ENCODE measurements at places on chromosomes 16 and 17.

DNA sequence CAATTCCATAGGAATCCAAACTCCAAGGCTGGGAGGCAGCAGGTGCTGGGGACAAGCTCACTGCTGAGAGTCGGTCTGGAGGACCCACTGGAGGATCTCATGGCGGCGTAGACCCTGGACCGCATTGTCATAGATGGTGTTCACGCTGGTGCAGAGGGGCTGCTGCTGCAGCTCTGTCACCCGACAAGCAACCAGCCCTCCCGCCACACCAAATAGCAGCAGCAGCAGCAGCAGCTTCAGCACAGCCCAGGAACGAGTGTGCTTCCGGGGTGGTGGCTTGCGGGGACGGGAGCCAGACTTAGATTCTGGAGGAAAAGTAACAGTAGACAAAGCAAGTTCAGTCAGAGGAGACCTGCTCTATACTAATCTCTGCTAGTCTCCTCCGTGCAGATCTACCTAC lies 9.9 kb downstream of the EME1 start:
- no peak overlapping the region for H3K27ac ChIP-seq
- DNase-seq: no peak
- H3K4me3 ChIP-seq: no peak overlapping the region
- H3K36me3 ChIP-seq: peaks cover 45% of the 10 kb centered on the region
- no peaks in the 10 kb centered on the region for H3K27me3 ChIP-seq

- H3K27ac ChIP-seq: peak overlapping the region; percentile 65
- no peaks in the 10 kb centered on the region for H3K36me3 ChIP-seq
- no peak overlapping the region for H3K4me3 ChIP-seq
- no peak for DNase-seq
Observed at GRCh38 chr16:85550953-85551924, 61.9 kb upstream of the GSE1 start.

- DNase-seq: peak; percentile 46
- H3K27me3 ChIP-seq: no peaks in the 10 kb centered on the region
- peak overlapping the region; percentile 64 for H3K4me3 ChIP-seq
- H3K27ac ChIP-seq: peak overlapping the region; percentile 89
Observed at GRCh38 chr17:29929006-29929532, 959 bp downstream of the SSH2 start.

- DNase-seq: no peak
- no peak overlapping the region for H3K27ac ChIP-seq
- H3K36me3 ChIP-seq: no peaks in the 10 kb centered on the region
- H3K4me3 ChIP-seq: no peak overlapping the region
- H3K27me3 ChIP-seq: no peaks in the 10 kb centered on the region
Observed at GRCh38 chr16:73191660-73192046, 143.7 kb upstream of the ZFHX3 start.

DNA sequence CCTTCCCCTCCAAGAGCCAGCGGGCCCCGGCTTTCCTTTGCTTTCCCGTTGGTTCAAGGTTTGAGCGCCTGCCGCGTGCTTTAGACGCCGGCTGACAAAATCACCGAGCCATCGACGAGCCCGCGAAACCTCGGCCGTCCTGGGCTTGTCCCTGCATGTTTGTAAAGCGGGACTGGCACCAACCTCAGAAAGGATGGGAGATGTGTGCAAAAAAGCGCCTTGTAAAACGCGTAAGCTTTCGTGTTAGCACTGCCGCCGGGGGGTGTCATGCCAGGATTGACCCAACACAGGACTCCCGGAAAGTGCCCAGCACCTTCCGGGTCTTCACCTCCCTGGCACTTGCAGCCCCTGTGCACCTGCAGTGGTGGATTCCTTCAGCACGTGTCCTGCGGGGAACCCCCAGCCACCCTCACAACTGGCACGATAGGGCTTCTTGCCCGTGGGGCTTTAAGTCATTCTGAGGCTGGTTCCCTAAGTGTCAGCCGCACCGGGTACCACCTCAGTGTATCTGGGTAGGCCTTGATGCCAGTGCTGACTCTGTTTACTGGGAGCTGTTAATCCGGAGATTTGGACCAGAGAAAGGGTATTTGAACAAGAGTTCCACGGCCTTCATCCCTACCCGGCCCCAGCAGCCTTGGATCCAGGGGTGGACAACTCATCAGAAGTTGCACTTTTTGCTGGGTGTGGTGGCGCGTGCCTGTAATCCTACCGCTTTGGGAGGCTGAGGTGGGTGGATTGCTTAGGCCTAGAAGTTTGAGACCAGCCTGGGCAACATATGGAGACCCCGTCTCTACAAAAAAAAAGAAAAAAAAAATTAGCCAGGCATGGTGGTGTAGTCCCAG lies 817 bp downstream of the NDUFAF8 start:
- peak overlapping the region; percentile 84 for H3K27ac ChIP-seq
- peak overlapping the region; percentile 55 for H3K4me3 ChIP-seq
- no peaks in the 10 kb centered on the region for H3K27me3 ChIP-seq

DNA sequence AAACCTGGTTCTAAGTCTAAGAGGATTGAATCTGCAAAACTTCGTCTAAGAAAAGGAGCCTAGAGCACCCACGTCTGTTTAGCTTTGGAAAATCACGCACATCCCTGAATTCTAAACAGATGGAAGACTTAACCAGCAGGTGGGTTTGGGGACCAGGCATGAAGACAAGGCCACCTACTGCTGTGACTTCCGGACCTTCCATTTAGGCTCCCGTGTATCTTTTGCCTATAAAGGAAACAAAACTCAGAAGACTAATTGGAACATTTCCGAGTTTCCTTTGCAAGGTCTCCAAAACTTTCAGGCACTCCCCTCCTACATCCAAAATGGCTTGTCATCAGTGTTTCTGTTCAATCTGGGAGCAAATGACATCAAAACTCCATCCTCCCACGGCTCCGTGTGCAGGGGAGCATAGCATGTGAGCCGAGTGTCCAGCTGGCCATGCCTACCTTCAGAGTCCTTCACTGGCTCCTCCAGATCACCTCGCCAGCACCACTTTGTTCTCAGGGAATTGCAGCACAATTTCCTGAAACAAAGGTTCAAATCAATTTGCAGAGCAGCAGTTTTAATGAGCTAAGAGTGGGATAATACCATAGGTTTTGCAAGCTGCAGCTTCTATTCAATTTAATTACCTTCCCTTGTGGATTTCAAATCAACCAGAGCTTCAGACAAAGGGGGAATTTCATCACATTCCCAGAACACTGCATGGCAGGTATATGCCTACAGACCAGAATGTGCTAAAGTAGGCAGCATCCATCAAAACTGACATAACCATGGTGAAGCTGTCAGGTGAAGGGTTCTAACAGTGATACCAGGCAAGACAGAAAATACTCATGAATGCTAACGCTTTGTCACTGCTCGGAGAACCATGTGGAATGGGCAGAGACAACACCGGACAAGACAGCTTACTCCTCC lies 23.5 kb downstream of the CACNG1 start:
- peaks cover 4% of the 10 kb centered on the region for H3K4me1 ChIP-seq
- no peak overlapping the region for H3K27ac ChIP-seq
- H3K27me3 ChIP-seq: no peaks in the 10 kb centered on the region
- no peaks in the 10 kb centered on the region for H3K36me3 ChIP-seq

GRCh38 chr17:82893779-82894178 lies 54.0 kb upstream of the ZNF750 start:
- no peak overlapping the region for H3K4me3 ChIP-seq
- no peaks in the 10 kb centered on the region for H3K27me3 ChIP-seq
- no peaks in the 10 kb centered on the region for H3K4me1 ChIP-seq
- no peak overlapping the region for H3K27ac ChIP-seq
- no peaks in the 10 kb centered on the region for H3K36me3 ChIP-seq
- DNase-seq: no peak

DNA sequence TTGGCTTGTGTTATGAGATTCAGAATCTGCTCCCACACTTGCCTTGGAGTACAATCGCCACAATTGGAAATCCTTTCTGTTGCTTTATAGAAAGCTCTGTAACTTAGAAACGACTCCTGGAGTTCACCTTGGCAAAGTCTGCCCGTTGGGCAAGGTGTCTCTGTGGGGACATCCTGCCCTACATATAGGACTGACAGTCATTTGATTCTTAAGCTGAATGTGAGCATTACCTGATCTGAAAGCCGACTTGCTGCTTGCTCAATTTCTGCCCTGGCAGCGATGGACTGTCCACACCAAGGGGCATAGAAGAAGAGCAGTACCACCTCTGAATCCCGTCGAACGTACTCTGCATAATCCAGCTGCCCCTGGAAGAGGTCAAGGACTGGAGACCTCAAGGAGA lies 6.9 kb downstream of the TXNDC11 start:
- peaks cover 34% of the 10 kb centered on the region for H3K4me1 ChIP-seq
- no peak overlapping the region for H3K4me3 ChIP-seq
- no peaks in the 10 kb centered on the region for H3K27me3 ChIP-seq
- peaks cover 16% of the 10 kb centered on the region for H3K36me3 ChIP-seq
- DNase-seq: no peak
- H3K27ac ChIP-seq: peak overlapping the region; percentile 76

DNA sequence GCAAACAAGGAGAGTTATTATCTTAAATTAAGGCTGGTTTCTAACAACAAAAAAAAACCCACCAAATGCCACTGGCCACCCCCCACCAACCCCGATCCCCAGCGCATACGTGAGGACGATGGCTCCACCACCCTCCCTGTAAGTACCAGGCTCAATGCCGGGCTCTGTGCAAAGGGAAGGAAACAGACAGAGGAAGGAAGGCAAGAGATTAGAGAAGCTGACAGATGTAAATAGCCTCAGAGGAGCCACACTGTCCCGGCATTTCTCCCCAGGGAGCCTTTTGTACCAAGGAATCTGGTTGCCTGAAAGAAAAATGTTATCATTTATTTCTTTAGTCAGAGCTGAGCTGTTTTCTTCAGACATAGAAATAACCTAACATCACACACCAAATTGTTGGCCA lies 13.1 kb downstream of the SOST start:
- no peak for DNase-seq
- H3K27me3 ChIP-seq: peaks cover 3% of the 10 kb centered on the region
- H3K36me3 ChIP-seq: no peaks in the 10 kb centered on the region
- peaks cover 11% of the 10 kb centered on the region for H3K4me1 ChIP-seq
- H3K27ac ChIP-seq: no peak overlapping the region

DNA sequence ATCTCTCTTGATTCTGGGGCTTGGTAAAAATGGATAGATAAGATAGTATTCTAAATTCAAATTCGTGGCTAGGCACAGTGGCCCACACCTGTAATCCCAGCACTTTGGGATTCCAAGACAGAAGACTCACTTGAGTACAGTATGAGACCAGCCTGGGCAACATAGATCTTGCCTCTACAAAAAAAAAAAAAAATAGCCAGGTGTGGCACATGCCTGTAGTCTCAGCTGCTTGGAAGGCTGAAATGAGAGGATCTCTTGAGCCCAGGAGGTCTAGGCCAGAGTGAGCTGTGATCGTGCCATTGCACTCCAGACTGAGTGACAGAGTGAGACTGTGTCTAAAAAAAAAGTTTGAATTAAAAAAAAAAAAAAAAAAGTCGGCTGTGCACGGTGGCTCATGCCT lies 9.3 kb downstream of the PDP2 start:
- no peak overlapping the region for H3K4me3 ChIP-seq
- DNase-seq: no peak
- H3K4me1 ChIP-seq: peaks cover 5% of the 10 kb centered on the region
- no peak overlapping the region for H3K27ac ChIP-seq

GRCh38 chr17:14080847-14081251 lies 11.5 kb downstream of the COX10 start:
- peaks cover 11% of the 10 kb centered on the region for H3K36me3 ChIP-seq
- H3K27me3 ChIP-seq: no peaks in the 10 kb centered on the region
- no peak overlapping the region for H3K4me3 ChIP-seq
- peaks cover 9% of the 10 kb centered on the region for H3K4me1 ChIP-seq
- H3K27ac ChIP-seq: no peak overlapping the region

- H3K36me3 ChIP-seq: no peaks in the 10 kb centered on the region
- no peak overlapping the region for H3K4me3 ChIP-seq
- no peak for DNase-seq
- no peaks in the 10 kb centered on the region for H3K27me3 ChIP-seq
- H3K27ac ChIP-seq: no peak overlapping the region
Observed at GRCh38 chr16:5064915-5065314, 841 bp downstream of the C16orf89 start.

DNA sequence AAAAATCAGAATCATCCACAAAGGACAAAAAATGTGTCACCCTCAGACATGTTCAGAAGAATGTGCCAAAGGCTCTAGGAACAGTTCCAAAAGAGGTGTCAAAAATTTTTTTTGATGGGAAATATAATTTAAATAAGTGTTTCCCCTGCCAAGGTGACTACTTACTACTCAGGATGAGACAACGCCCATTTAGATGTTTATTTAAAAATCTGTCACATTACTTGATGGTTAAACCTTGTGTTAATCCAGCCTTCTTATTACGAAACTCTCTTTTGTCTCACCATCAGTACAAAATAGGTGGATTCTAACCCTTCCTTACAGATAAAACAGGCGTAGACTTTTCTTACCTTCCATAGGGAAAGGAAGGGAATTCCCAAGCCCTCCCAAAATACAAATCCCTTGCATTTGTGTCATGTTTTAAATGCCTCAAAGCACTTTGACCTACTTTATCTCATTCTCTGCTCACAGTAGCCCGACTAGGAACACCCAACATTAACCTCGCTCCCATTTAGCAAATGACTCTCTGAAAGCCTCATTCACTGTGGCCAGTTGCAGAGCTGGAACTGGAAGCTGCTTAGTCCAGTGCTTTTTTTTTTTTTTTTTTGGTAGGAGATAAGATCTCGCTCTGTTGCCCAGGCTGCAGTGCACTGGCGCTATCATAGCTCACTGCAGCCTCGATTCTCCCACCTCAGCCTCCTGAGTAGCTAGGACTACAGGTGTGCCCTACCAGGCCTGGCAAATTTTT lies 5.8 kb upstream of the GNA13 start:
- H3K4me3 ChIP-seq: no peak overlapping the region
- no peaks in the 10 kb centered on the region for H3K27me3 ChIP-seq
- DNase-seq: no peak
- H3K36me3 ChIP-seq: no peaks in the 10 kb centered on the region

- no peak for DNase-seq
- no peak overlapping the region for H3K27ac ChIP-seq
- no peaks in the 10 kb centered on the region for H3K27me3 ChIP-seq
- H3K4me3 ChIP-seq: no peak overlapping the region
Observed at GRCh38 chr17:18928628-18929125, 23.3 kb upstream of the SLC5A10 start.

DNA sequence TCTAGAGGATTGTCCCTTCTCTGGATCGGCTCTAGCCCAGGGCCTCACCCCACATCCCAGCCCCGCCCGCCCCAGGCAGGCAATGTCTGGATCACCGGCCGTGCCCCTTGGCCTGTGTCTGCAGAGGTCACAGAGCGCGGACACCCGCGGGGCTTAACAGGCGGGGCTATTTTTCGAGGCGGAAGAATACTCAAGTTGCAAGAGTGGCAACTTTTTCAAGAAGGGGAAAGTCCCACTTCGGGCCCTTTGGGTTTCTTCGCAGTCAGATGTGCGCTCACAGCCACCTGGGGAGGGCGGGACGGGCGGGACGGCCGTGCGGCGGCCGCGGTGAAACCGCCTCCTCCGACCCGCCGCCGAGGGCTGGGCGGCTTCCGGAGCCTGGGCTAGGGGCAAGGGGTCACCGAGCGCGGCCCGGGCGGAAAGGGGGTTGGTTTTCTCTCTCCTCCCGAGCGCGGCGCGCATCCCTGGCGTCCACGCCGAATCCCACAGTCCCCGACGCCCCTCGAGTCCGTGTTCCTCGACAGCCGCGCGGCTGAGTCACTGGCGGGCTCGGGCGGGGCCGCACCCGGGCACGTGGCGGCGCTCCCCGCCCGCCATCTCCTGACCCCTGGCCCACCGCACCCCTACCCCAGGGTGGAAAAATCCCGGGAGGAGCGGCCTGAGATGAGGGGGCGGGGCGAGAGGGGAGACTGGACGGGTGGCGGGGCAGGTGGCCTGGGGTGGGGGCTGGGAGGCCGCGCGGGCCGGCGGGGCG lies 1.2 kb upstream of the PFN1 start:
- H3K4me1 ChIP-seq: peaks cover 44% of the 10 kb centered on the region
- peak overlapping the region; percentile 96 for H3K4me3 ChIP-seq
- DNase-seq: peak; percentile 60
- H3K36me3 ChIP-seq: peaks cover 31% of the 10 kb centered on the region
